ENCODE measurements at places on chromosomes 6 and 20.
A peak's percentile ranks its signal among the peaks of the same experiment; 100 is the strongest.

DNA sequence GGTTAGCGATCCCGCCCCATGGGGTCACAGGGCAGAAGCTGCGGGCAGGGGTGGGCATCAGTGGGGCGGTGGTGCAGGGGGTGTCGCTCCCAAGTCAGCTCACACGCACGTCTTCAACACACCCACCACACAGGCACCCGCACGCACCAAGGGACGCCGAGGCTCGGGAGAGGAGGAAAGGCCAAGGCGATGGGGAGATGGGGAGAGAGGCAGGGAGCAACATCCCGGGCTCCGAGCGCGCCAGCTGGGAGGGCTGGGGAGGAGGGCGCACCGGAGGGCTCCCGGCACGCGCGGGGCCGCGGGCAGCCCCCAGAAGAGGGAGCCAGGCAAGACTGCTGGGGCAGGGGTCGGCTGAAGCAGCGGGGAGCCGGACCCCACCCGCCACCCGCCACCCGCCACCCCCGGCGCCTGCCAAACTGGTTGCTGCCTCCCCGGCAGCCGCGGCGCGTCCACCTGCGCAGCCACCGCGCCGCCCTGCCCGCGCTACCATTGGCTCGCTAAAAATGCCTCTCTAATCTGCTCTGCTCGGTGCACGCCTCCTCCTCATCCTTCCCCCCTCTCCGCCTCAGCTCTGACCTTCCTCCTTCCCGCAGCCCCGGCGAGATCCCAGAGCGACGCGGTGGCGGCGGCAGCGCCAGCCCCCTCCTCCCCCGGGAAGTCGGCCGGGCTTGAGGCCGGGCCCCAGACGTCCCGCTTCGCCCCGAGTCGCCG, at the start of gene PACSIN1:
Gene PACSIN1, plus strand, starts transcription at position 546 of the 711 bp plus-strand sequence. CDS start 60,230 bp downstream, outside the sequence.
- DNase-seq = no peak

GRCh38 chr6:85498596-85499258, 48.8 kb downstream of the NT5E start:
- DNase-seq = no peak

DNA sequence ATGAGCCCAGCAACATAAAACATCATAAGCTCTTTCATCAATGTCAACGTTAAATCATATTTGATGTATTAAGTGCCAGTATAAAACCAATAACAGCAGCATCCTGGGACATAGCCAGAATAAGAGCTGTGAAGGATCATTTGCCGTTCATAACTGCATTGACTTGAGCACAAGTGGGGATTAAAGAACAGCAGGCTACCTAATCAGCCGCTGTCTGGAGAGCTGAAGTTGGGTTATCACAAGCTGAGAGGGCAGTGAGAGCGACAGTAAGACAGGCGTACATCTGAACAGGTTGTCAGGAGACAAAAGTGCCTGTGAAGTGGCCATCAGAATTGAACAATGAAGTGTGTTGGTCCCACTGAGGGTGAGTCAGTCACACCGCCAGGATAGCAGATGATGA, 269.6 kb downstream of the GRIK2 start:
- DNase-seq = no peak

GRCh38 chr6:20851795-20852194, 317.5 kb downstream of the CDKAL1 start:
- DNase-seq = no peak

GRCh38 chr6:11094411-11094851, 797 bp downstream of the SMIM13 start:
- DNase-seq = peak; percentile 35

DNA sequence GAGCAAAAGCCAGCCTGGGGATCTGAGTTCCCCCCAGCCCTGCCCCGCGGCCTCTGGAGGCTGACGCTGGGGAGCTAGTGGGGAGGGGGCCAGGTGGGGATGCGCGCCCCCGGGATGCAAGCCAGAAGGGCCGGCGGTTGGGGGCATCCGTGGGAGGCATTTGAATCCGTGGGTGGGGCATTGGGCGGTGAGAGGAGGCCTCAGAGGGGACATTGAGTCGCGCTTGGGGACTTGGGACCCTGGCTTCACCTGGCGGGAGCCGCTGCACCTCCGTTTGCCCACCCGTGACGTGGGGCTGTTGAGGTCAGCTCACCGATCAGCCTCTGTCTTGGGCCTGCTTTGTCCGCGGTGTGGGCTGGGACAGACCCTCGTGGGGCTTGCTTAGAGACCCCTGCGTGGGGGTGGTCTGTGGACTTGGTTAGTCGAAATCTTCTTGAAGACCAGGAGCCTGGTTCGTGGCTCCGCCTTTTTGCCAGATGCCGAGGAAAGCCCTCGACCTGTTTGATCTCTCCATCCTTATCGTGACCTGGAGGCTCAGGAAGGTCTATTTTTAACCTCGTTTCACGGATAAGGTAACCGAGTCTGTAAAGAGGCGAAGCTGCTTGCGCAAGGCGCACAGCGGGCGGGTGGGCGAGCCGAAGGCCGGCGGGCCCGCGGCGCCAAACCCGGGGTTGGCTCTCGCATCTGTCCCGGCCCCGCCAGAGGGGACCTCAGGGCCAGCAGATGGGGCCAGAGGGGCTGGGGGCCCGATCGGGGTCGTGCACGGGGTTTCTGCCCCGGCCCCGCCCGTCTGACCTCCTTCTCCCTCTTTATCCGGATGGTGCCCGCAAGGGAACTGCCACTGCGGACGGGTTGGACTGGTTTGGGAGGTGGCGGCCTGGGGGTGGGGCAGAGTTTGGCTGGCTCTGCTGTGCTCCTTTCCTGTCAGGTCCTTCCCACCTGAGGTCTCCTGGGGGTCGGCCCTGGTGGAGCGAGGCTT, 8.3 kb downstream of the FAM110A start:
- no peak for DNase-seq

DNA sequence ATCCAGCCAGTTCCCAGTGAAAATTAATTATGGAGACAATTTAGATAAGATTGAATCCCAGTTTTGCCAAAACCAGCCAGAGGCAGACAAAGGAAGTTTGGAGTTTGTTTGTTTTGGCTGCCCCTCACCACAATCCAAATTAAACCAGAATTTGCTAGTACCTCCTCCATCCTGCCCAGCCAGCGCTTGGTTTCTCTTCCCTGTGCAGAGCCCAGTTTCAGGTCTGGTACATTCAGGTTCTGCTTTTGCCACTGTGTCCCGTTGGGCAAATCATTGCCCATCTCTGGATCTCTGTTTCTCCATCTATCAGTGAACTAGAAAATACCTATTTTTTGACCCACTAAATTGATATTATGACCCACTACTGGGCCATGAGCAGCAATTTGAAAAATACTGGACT, 26.4 kb downstream of the FOXP4 start:
- DNase-seq = no peak

- DNase-seq = no peak
These were observed 307.8 kb downstream of the C6orf118 start for GRCh38 chr6:165001502-165002157.

- no peak for DNase-seq
These were observed 5.8 kb upstream of the TMEM14A start for GRCh38 chr6:52664991-52665686.

DNA sequence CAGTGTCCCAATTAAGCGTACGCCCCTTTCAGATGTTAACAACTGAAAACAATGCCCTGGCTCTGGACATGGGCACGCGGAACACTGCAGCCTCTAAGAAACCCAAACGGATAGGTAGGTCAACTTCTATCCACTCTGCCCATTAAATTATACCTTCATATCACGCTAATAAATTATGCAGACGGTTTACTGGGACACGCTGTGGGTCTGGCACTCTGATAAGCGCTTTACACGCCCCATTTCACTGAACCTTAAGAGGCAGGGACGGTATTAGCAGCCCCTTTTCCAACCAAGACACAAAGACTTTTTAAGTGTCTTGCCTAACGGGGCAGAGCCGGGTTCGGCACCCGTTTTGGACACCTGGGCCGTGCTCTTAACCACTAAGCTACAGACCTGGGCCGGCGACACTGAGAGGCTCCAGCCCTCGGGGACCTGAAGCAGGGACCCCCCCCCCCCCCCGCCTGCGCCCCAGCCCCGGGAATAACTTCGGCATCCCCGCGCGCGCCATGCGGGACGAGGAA, 744 bp downstream of the STAU1 start:
- no peak for DNase-seq

GRCh38 chr6:143361536-143362191, 88.8 kb downstream of the ADAT2 start:
- DNase-seq = no peak

DNA sequence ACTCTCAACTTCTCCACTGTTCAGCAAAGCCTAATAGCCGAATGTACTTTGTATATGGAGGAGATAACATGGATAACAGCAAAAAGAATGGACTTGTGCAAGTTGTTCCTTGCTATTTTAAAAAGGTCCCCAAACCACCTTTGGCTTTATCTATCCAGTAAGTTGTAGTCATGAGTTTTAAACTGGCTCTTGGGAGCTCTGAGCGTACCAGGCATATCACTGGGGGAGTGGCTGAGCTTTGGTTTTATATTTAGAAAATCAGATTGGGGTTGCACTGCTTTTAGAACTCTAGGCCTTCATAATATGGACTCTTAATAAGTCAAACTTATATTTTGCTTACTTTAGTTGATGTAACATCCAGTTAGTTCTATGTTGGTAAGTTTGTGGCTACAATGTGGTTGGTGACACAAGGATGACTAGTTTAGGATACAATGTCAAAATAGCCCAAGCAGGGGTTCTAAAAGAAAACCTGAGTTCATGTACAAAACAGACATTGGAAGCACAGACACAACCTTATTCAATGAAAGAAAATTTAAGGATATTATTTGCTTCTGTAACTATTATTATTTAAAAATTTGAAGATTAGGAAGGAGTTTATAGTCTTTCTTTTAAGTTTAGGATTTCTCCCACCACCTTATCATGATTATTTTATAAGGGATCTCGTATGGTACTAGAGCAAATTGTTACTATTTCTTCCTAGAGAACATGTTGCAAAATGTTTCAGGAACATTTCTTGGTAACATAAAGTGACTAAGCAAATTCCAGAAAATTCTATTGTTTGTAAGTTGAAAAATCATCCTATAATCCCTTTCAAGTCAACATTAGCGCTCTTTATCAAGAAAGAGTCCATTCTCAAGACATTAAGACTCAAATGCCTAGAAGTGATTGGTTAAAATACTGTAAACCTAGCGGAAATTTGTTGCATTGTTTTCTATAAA, 165.8 kb upstream of the SUPT3H start:
- no peak for DNase-seq

DNA sequence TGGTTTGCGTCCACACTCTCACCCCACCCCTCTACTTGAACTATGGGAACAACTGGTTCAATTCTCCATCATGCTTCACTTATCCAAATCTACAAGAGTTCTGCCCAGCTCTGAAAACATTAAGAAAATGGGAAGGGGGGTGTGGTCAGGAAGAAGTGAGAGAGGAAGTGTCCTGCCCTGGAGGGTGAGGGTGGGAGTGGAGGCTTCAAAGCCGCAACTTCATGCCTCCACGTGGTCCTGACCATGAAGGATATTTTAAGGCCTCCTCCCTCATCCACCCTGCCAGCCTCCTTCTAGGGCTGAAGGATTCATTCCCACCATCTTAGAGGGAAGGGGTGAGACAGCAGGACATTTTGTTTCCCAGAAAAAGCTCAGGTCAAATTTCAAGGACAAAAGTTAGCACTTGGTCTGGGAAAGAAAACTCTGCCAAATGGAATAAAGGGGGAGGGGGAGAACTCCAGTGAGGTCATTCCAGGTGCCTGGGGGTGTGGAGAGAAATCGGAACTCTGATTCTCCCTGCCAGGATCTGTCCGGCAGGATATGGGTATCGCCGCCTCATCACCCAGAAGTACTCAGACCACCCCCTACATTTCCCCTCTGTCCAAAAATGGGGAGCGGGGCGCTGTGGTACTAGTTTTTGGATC, 4.9 kb downstream of the RIMS4 start:
- DNase-seq = no peak

GRCh38 chr20:25126204-25127029, 44.5 kb upstream of the VSX1 start:
- no peak for DNase-seq

DNA sequence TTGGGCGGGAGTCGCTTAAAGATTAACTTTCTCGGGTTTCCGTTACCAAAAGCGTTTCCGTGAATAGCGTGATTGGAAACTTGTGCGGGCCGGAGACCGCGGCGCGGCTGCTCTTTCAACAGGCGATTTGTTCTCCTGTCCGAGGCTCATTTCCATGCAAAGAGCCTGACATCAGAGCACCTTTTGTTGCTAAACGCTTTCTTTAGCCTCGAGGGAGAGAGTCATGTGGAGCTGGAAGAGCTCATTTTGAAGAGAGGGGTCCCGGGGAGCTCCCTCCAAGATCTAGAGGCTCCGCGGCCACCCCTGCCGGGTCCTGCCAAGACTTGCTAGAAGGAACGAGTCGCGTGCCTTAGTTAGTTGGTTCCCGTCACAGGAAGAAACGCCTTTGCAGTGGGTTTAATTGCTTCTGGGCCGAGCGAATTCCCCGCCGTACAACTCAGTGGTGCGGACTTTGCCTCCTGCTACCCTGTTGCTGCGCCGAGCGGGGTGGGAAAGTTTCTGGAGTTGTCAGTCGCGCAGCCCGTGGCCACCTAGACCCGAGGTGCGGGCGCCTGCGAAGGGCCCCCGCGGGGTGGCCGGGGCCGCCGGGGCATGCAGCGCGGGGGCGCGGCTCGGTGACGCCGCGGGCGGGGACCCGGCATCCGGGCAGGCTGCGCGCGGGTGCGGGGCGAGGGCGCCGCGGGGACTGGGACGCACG, at the start of gene SASH1:
Gene SASH1, plus strand, starts transcription at position 489 of the 697 bp plus-strand sequence. CDS start 230 bp downstream, outside the sequence.
- peak; percentile 61 for DNase-seq

DNA sequence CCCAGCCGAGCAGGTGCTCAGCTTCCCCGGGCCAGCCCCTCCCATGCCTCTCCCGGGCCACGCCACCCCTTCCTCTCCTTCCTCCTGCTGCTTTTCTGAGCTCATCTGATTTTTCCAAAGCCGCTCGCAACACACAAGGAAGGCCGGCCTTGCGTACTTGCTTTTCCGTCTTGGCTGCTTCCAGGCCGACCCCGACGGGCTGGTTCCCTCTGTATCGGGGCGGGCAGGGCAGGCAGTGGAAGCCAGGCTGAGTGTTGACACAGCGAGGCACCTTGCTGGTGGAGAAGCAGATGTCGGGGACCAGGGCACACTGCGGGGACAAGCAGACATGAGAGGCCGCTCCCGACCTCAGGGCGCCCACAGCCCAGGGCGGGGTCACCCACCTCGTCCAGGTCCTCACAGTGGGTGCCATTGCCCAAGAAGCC, 21.1 kb downstream of the THBS2 start:
- DNase-seq = no peak

- no peak for DNase-seq
These were observed 136.1 kb downstream of the EYA4 start for GRCh38 chr6:133377219-133377618.

GRCh38 chr6:170174771-170175643, 115.9 kb downstream of the DLL1 start:
- no peak for DNase-seq

- DNase-seq = no peak
These were observed 316.2 kb downstream of the COL12A1 start for GRCh38 chr6:74889635-74890034.

GRCh38 chr6:3190056-3190455, 32.7 kb upstream of the TUBB2A start:
- DNase-seq = no peak

- DNase-seq = peak; percentile 63
These were observed 9.3 kb upstream of the ID1 start for GRCh38 chr20:31595654-31596411.

- no peak for DNase-seq
These were observed 107.4 kb downstream of the DLL1 start for GRCh38 chr6:170183521-170183920.

Measured in HTR-8/SVneo (cell line).